ENCODE measurements at places on chromosomes 1 and 21.

DNA sequence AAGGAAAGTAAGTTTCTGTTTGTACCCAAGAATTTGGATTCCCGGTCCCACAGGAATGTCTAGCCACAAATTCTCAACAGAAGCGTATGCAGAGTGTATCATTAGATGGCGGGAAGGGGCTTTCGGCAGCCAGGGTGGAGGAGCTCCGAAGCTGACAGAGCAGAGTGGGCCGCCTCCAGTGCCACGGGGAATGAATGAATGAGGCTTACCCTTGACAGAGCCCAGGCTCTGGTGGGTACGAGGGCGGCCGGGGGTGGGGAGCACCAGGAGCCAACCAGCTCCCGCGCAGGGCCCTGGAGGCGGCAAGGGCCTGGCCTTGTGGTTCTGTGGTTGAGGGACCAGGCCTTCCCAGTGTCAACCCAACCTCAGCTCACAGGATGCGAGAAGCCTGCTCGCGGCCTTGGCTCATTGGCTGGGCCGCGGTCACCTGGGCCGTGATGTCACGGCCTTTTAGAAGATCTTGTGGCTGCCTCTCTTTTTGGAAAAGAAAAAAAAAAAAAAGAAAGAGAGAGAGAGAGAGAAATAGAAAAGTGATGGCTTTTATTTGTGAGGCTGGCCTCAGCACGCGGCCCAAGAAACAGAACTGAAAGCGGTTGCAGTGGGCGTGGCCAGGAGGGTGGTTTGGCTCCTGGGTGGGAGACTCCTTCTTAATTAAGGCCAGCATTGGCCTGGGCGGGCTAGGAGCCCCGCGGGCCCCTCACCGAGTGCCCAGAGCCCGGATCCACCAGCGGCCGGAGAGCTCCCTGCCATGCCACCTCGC is 34.9 kb upstream of the RUNX3 start:
- peak; percentile 93 for DNase-seq

GRCh38 chr21:20999659-21000058 is 1.4 kb downstream of the NCAM2 start:
- peak; percentile 33 for DNase-seq

GRCh38 chr21:26405735-26406361 is 167.2 kb downstream of the CYYR1 start:
- no peak for DNase-seq

DNA sequence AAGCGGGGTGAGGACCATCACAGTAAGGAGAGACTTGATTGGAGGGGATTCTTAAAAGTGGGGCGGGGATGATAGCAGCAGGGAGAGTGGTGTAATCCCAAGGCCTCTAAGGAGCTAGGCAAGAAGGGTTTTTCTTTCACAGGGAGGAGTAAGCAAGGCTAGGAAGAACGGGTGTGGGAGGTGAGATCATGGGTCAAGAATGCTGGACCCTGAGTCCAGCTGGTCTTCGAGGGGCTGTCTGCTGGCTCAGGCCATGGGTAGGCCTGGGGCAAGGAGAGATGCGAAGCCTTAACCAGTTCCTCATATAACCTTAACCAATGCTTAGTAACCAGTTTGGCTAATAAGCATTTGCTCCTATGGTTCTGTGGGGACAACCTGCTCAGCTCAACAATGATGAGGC is 599.1 kb downstream of the NPHP4 start:
- DNase-seq = no peak

DNA sequence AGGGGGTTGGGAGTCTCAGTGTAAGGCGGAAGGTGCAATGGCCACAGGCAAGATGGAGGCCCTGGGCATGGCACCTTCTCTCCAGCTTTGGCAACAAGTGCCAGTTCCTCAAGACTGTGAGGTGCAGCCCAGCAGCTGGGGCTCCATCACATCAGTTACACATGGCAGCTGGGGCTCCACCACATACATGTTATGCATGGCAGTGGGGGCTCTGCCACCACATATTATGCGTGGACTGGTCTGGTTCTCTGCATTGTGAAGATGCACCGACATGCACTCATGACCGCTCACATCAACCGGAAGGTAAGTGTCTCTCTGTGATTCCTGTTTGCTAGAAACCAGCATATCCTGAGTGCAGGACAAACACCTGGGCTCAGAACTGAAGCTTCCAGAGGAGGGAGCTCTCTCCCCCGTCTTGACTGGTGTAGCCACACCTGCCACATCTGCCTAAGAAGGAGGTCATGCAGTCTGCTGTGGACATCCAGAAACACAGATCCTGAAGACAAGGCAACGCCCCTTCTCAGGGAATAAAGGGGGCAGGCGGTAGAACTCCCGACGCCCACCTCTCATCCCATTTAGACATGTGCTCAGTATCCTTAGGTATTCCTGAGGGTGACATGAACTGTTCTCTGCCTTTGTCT is 104.1 kb upstream of the TMPRSS2 start:
- DNase-seq = no peak
